Suppressor macrophage treated with lipopolysaccharide for 4 hours (primary cell): ENCODE measurements at places on chromosomes 12 and 14.

GRCh38 chr14:94575730-94576585 is 5.3 kb upstream of the SERPINA5 start:
- DNase-seq: no peak

DNA sequence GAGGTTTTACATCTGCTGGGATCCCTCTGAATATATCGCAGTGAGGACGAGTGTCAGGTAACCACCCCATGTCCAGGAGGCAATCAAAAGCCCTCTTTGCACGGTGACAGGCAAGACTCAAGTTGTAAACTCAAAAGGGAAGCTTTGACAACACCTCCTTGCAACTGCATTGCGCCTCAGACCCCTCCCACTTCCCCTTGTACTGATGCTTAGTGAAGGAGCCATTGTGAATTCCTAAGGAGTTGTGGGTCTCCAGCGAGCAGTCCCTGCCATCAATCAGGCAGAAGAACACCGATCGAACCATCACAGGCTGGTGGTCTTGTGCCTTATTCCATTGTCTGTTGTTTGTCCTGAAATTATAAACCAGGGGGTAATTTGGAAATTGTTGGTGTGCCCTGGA is 112.6 kb downstream of the CCDC60 start:
- DNase-seq: no peak

GRCh38 chr14:27945512-27945911 is 821.1 kb upstream of the FOXG1 start:
- no peak for DNase-seq

DNA sequence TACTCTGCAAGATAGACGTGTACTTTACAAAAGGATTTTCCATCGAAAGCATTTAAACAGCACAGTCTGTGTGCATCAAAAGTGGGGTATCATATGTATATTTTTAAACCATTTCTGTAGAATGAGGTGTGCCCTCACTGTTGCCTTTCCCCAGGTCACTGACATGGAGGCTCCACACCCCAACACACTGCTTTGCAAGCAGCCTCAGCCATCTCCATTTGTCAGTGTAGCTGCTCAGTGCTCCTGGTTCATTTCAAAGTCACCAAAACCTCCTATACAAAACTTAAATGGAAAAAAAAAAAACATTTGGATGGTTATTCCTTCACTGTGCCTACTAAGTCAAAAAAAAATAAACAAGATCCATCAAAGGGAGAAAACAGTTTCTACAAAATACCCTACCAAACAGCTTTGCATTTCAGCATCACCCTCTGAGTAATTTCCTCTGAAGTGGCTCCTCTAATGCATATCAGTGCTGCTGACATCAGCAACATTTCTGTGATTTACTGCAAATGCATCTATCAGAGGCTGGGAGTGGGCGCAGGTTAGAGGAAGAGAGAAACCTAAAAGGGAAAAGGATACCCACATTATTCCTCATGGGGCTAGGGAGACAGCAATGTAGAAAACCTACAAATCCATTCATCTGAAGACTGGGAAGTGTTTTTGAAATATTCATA is 46.0 kb downstream of the KCNK10 start:
- DNase-seq: no peak

DNA sequence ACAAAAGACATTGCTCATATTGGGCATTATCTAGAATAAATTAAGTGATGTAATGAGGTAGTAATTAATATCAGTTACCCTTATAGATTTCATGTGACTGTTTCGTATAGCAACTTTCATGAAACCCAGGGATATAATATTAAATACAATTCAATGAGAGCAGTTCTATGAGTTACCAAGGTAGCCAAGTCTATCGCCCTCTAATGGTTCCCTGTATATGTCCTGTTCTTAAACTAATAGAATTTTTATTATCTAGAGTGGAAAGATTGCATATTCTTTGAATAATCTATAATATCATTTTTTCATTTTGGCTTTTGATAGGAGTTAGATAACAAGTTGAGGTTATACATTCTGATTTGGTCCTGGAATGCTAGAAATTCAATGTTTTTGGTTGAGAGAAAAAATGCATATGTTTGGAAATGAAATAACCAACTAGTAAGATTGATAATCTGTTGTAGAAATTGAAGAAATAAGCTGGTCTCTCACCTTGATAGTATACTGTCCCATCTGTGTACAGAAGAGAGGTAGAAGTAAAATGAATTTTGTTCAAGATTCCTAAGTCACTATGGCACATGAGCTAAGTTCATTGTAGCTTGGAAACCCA is 59.7 kb downstream of the SCFD1 start:
- DNase-seq: peak; percentile 9

DNA sequence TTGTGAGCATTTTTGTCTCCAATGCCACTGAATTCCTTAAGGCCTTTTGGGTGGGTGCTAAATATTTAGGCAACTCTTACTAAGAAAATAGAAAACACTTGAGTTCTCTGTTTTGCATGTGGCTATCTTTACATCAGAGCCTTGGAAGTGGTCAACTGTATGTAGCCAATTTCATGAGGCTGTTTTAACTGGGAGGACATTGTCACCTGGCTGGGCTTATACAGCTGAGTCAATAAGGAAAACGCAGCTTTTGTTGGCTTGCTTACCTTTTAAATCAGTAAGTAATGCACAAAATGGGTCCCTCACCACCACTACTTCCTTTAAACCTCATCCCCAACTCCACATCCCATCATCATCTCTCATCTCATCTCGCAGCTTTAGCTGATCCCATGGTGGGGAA is 194.3 kb downstream of the RGS6 start:
- DNase-seq: no peak

DNA sequence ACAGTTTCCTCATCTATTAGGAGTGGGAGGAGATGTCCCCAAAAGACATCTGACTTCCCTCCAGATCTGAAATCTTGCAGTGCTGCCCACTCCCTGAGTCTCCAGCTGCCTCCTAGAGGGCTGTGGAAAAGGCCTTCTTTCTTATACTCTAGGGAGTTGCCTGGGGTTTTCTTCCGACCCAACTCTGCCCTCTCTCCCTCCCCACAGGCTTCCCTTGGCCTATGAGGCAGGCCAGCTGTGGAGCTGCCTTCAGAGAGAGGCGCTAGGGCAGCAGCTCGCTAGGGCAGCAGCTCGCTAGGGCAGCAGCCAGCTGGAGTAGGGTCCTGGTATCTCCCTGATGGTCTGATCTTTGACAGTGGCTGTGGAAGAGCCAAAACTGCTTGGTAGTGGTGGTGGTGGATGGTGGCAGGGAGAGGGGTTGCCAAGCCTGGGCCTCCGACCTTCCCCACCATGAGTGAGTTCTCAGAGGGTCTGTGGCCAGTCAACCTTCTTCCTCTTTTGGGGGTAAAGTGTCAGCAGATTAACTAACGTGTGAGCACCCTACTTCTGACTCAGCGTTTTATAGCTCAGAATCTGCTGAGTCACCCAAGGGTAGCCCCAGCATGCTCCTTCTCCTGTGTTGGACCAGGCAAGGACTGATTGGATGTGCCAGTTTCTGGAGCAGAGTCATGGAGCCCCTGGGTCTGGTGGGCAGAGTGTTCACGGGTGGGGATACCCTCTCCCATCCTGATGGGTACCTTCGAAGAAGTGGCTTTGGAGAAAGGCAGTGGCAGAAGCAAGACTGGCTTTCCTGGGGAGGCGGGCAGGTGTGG is 2.3 kb downstream of the SLC48A1 start:
- DNase-seq: peak; percentile 63

DNA sequence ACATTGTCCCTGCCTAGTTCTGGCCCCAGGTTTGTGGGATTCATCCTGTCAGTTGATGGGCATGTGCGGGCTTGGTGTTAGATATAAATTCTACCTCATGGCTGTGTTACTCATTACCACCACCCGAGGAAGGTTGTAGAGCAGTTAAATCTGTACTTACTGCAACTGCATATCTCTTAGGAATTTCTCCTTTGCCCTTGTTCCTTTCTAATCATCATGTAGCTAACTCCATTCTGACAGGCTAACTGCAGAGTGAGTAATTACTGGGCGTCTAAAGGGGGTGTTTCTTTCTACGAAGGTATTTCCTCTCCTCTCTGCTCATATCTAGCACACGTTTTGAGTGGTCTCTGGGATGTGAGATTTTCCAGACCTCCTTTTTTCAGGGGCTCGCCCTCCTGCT is 1076.7 kb downstream of the TMTC2 start:
- DNase-seq: no peak

GRCh38 chr14:75896341-75896740 is 85.5 kb downstream of the TGFB3 start:
- DNase-seq: no peak

- DNase-seq: no peak
These were observed 44.7 kb upstream of the NUDT4 start for GRCh38 chr12:93333054-93333453.

- DNase-seq: peak; percentile 29
These were observed 26.1 kb upstream of the BHLHE41 start for GRCh38 chr12:26150736-26151450.

GRCh38 chr12:86772696-86773095 is 516.5 kb upstream of the MGAT4C start:
- DNase-seq: no peak

DNA sequence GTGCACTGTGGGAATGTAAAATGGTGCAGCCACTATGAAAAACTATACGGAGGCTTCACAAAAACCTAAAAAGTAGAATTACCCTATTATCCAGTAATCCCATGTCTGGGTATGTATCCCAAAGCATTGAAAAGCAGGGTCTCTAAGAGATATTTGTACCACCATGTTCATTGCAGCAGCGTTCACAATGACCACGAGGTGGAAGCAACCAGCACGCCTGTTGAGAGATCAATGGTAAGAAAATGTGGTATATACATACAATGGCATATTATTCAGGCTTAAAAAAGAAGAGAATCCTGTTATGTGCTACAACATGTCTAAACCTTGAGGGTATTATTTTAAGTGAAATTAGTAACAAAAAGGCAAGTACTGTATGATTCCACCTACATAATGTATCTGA is 910 bp upstream of the NOPCHAP1 start:
- no peak for DNase-seq

DNA sequence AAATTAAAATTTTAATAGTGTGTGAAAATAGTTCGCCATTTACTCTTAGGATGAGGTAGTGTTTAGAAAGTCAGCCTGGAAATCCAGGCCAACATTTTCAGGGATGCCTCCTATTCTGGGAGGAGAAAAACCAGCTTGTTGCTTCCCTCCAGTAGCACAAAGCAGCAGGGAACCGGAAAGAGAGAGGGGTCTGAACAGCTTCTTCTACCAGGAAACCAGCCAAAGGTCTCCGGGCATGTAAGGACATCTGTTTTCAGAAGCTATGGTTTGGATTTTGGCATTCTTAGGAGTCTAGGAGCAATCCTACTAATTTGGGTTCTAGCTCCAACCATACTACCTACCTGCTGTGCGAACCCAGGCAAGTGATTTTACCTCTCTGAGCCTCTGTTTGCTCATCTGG is 85.3 kb downstream of the DPF3 start:
- DNase-seq: no peak

GRCh38 chr12:51631591-51631990 is 40.6 kb downstream of the SCN8A start:
- peak; percentile 17 for DNase-seq

DNA sequence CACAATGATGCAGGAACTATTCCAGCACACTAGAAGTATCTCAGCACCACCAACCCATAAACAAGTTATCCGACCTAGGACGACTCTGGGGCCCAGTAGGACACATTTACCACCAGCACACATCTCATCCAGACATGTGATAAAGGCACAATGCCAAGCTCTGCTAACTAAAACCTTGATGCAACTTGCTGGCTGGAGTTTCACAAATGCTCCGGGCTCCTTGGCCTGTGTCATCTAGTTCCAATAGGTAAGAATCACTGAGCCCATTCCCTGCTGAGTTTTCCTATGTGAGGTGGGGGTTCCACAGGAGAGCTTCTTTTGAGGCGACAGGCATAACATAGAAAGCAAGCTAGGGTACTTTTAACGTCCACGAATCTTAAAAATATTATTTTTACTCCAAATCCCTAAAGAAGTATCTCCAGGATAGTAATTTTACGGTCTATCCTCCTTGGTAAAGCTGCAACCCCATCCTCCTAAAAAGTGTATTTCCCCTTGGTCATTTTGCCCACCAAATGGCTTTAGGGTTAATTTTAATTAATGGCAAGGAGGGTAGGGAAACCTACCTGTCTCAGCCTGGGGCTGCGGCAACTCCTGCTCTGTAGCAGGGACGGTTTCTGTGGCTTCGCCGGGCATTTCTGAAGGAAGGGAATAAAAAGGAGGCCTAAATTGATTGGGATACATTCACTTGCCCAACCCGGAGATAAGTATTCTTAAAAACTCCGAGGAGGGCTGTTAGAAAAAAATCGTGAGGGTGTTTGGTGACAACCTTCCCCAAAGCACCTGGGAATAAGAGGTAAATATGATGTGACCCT is 1.0 kb downstream of the NACA start:
- DNase-seq: peak; percentile 72

- DNase-seq: no peak
These were observed 113.0 kb downstream of the MGAT4C start for GRCh38 chr12:86143162-86143561.

GRCh38 chr14:87613881-87614280 is 379.1 kb downstream of the GALC start:
- no peak for DNase-seq

GRCh38 chr14:99155173-99156089 is 116.6 kb downstream of the BCL11B start:
- DNase-seq: peak; percentile 19

DNA sequence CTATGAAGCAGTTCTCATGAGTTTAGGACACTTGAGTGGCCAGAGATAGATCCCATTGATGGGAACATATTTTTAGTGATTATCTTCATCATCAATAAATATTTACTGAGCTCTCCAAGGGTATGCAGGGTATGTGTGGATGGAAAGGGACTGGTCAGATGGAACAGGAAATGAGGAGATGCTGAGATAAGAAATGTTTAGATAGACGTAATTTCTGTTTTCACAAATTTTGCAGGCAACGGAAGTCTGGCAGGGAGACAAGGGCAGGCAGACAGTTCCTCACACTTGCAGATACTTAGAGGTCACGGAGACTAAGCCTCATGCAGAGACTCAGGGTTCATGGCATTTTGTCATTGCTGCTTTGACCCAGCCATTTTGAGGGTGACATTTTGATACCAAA is 24.3 kb downstream of the BCL2L14 start:
- DNase-seq: no peak

- DNase-seq: peak; percentile 21
These were observed 30.3 kb downstream of the DMAC2L start for GRCh38 chr14:50342221-50343078.

DNA sequence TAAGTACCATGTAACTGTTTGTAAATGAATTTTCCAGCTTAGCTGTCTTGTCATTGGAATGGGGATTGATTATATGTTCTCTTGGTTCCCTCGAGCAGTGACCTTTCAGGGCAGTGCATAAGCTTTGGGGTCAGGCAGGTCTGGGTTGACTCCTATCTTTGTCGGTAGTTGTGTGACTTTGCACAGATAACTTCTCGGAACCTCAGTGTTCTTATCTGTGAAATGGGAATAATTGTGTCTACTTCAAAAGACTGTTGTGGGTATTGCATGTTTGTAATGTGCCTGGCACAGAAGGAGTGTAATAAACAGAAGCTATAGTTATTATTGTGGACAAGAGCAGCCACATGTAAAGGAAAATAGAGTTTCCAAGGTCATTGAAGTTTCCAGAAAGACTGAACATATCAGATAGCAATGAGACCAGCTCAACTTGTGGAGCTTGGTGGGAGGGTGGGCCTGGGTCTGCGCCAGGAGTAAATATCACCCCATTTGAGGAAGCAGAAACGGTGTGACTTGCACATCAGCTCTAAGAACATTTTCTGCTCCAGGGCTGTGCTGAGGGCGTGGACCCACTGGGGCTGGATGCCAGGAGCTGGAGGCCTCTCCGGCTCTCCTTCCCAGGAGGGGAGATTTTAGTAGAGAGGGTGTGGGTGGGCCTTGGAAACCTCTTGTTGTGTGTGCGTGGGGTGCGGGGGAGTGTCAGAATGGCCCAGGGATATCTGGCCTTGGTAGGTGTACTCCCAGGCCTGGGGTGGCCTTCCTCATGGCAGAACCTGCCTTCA is 19.7 kb downstream of the FOS start:
- DNase-seq: peak; percentile 30
